ENCODE measurements at places on chromosomes 7 and 10.

- DNase-seq: no peak
These were observed 32.2 kb upstream of the COL13A1 start for GRCh38 chr10:69769395-69769992.

GRCh38 chr7:138064856-138065357 is 11.4 kb upstream of the AKR1D1 start:
- peak; percentile 46 for DNase-seq

DNA sequence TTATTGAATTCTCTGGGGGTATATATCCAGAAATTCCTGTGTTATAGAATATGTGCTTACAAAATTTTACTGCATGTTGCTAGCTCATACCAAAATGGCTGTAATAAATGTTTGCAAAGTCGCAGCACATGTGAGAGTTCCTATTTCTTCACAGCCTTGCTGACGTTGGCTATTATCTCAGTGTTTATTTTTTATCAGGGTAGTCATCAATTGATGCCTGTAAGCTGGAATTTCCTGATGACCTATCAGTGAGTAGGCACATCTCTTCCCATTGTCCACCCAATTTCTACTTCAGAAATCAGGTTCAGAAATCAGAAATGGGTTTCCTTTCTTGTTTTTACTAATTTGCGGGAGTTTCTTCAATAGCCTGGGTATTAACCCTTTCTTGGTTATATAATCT is 268.1 kb upstream of the FZD8 start:
- DNase-seq: no peak

DNA sequence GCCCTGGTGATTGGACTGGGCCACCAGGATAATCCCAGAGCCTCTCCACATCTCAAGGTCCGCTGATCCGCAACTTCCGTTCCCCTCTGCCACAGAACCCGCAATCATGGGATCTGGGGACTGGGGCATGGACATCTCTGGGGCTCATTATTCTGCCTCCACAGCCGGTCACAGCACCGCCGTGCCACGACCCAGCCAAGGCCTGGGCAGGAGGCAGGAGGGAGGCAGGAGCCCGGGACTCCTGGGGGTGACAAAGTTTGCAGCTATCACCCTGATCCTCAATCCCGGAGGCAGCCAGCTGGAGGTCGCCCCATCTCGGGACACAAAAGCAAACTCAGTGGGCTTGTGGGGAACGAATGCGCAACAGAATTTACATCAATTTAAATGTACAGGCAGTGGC is 42.9 kb upstream of the TNRC18 start:
- no peak for DNase-seq

DNA sequence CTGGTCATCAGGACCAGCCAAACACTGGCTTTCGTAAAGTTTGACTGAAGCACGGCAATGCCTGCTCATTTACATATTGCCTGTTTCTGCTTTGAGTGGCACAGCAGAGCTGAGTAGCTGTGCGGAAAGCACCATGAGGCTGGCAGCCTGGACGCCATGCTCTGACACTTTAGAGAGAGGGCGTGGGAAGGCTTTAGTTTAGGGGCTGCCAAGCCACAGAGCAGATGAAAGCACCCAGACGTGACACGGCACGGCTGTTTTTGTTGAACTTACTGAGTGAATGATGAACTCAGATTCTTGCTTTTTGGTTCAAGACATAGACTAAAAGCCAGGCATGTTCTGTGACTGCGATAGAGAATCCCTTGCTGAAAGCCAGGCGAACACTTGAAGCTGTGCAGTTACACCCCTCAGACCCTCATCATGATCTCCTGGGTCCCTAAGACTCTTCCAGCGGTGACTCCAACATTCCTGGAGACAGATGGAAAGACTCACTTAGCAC is 182.1 kb downstream of the ZMYND11 start:
- DNase-seq: no peak

- DNase-seq: peak; percentile 83
These were observed 62.6 kb downstream of the DOCK4 start for GRCh38 chr7:112143582-112143981.

GRCh38 chr10:26046073-26046700 is 112.2 kb downstream of the MYO3A start:
- no peak for DNase-seq

DNA sequence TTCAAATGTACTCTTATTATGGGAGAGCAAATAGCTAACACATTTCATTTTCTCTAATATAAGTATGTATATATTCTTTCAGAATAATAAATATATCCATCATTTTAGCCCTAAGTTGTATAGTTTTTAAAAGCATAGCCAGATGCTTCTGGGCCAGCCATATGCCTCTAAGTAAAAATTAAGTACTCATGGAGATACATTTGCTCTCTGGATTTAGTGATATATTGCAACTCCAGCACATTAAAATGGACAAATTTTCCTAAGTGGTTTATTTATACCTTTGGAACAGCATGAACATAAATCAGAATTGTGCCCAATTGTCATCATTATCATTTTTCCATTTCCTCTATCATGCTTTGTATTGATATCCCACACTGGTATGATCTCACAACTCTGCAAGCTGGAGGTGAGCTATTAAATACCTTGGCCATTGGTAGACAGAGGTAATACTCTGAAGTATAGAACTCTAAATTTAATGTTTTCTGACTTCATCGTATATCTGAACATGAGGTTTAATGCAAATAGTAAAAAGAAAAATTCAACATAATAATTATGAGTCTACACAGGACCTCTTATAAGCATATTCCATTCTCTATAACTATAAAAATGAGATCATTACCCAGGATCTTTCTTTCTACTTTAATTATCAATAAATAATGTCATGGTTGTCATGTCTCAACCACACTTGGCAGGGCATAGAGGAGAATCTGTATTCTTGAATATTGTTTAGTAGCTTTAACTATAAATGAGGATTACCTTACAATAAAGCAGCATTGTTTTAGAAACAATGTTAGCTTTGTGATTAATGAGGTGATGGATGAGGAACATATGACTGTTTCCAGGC is 90.8 kb downstream of the AGMO start:
- DNase-seq: no peak

- no peak for DNase-seq
These were observed 68.0 kb upstream of the ZNF438 start for GRCh38 chr10:31099664-31100063.

GRCh38 chr7:36430186-36430585 is 40.5 kb downstream of the ANLN start:
- no peak for DNase-seq

DNA sequence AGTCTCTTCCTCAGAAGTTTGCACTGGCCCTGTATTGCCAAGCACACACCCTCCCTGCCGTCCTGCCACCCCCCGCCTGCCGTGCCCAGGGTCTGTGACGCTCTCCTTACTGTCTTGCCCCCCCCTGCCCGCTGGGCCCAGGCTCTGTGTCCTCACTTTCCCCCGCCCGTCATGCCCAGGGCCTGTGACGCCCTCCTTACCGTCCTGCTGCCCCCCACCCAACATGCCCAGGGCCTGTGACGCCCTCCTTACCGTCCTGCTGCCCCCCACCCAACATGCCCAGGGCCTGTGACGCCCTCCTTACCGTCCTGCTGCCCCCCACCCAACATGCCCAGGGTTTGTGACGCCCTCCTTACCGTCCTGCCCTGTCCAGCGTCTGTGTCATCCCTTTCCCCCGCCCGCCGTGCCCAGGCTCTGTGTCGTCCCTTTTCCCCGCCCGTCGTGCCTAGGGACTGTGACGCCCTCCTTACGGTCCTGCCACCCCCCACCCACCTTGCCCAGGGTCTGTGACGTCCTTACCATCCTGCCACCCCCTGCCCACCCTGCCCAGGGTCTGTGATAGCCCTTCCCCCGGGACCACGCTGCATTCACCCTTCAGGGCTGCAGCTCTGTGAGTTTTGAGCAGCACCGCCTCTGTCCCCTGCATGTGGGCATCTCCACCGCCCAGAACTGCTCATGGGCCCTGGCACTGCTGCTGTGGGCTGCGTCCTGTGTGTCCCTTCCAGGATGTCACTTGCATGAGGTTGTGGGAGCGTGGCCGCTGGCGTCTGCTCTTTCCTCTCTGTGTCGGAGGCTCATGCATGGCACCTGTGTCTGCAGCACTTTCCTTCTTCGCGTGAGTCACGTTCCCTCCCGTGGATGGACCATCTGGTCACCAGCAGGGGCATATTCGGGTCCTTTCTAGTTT is 19.3 kb upstream of the PRKAR1B start:
- no peak for DNase-seq

DNA sequence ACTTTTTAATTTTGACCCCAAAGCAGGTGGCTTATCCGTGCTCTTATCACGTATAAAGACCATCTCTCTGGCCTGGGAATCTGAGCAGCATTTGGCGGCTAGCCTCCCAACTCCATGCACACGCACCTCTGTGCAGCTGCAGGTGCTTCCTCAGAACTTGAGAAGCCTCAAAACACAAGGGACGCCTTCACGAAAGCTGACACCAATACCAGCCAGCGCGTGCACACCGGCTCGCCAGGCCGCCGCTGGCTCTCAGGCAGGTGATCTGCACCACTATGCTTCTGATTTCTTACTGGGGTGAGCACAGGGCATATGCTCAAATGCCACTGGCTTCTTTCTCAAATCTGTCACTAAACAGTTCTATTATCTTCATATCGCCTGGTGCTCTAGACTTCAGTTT is 145.0 kb downstream of the PARD3 start:
- DNase-seq: no peak

GRCh38 chr10:66586073-66586472 is 339.8 kb upstream of the LRRTM3 start:
- no peak for DNase-seq

- no peak for DNase-seq
These were observed 304.6 kb downstream of the TNS3 start for GRCh38 chr7:47277321-47277781.

DNA sequence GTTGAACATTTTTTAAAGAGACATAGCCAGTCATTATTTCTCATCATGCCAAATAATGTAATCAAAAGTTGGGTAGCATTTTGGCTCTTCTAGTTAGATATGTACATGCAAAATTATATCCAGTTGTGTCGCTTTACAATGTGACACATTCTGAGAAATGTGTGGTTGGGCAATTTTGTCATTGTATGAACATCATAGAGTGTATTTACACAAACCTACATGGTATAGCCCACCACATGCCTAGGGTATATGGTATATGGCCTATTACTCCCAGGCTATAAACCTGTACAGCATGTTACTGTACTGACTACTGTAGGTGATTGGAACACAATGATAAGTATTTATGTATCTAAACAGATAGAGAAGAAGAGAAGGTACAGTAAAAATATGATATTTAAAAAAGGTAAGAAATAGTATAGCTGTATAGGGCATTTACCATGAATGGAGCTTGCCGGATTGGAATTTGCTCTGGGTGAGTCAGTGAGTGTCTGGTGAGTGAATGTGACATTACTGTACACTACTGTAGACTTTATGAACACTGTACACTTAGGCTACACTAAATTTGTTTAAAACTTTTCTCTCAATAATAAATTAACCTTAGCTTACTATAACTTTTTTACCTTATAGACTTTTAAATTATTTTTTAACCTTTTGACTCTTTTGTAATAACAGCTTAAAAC is 16.5 kb downstream of the ZNF365 start:
- no peak for DNase-seq

GRCh38 chr10:77091597-77092165 is 545.9 kb downstream of the KCNMA1 start:
- DNase-seq: no peak

GRCh38 chr7:98877692-98878364 is 504 bp upstream of the TRRAP start:
- no peak for DNase-seq

GRCh38 chr7:90244909-90245851 is at the start of gene CFAP69:
Gene CFAP69, plus strand, starts transcription at chr7:90245174. Its CDS starts 251 bp downstream, at chr7:90245425.
- DNase-seq: peak; percentile 92

- DNase-seq: peak; percentile 5
These were observed 65.3 kb upstream of the CAMK2B start for GRCh38 chr7:44390701-44391100.

DNA sequence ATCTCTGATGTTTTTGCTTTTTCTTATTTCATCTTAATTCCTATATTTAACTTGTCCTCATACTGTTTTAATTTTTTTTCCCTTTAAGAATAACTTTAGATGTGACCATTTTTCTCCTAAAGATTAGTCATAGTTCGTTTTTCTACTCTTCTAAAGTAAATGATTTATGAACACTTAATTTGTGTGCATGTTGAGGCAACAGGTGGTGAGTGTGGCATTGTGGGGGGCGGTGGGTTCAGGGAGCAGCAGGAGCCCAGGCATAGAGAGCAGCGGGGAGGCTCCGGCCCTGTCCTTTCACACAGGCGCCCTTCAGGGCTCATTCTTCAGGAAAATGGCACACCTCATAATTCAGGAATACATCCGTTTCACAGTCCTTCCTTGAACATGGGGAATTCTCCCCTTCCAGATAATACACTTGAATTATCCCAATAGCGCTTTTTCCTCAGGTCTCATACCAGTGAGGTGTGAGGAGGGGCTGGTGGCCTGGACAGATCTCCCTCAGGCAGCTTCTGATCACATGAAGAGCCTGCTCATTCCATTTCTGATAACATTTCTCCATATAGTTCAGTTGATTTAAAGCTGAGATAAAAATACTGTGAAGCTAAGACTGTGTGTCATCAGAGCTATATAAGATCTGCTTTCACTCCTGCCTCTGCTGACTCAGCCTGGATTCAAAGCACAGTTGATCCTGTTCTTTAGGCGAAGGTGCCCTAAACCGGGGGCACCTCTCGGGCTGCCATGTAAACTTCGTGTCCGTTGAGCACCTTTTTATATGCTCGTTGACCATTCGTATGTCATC is 40.2 kb downstream of the CUL1 start:
- no peak for DNase-seq
